ENCODE measurements at places on chromosomes 1 and 21.

DNA sequence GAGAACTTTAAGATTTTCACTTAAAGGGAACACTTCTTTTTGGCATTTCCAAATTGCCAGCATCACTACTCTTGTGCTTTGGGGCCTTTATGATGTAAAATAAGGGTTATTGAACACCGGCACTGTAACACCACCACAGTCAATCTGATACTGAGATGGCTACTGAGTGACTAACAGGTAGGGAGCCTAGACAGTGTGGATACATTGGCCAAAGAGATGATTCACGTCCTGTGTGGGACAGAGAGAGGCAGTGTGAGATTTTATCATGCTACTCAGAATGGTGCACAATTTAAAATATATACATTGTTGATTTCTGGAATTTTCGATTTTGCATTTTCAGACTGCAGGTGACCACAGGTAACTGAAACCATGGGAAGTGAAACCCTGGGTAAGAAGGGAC is 261.6 kb downstream of the SPATA17 start:
- no peak for DNase-seq

GRCh38 chr1:4836574-4836973 is 182.2 kb downstream of the AJAP1 start:
- DNase-seq, result no peak

DNA sequence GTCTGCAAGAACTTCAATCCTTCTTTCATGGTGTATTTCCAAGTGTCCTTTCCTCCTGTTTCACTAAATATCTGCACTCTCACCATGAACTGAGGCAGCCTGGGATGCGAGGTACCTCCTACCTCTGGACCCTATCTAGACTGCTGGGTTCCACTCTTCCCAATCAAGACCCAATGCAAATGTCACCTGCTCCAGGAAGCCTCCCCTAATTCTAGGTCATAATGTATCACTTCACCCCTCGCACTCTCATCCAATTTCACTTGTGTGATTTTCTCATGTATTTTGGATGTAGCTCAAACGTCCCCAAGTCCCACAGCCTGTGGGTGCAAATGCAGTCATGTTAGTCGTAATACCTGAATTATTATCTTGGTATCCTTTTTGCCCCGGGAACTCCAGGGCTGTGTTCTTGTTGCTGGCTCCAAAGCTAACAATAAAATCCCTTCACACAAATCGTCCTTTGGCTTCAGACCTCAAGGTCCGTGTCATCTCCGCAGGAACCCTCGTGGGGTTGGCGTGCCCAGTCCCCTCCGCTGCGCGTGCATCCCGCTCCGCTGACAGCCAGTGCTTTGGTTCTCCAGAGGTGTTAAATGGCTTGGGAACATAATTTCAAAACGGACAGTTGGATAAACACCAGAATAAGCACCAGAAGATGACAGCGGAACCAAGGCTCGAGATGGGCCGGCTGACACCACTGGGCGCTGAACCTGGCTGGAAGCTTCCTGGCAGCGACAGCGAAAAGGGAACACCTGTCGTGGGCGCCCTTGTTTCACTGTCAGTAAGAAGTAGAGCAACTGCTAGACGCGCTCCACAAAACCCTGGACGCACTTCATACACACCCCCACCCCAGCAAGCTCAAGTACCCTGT is 1.0 kb upstream of the BACH1 start:
- no peak for DNase-seq

DNA sequence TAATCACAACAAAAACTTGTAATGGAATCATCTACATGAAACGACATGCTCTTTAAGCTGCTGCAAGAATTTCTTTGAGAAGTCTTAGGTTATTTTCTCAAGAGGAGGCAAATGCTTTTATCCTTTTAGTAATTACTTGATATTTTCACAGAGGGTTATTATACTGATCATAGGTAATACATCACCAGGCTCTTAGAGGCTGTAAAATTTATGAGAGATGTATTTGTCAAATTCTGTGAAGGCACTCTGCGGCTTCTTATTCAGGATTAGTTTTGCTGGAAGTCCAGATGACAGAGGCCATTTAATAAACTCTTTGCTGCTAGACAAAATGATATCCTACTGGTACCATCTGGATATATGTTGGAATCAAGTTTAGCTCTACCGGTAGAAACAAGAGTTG is 624.3 kb upstream of the BRINP3 start:
- no peak for DNase-seq

GRCh38 chr1:232501854-232502253 is 128.1 kb downstream of the SIPA1L2 start:
- no peak for DNase-seq

DNA sequence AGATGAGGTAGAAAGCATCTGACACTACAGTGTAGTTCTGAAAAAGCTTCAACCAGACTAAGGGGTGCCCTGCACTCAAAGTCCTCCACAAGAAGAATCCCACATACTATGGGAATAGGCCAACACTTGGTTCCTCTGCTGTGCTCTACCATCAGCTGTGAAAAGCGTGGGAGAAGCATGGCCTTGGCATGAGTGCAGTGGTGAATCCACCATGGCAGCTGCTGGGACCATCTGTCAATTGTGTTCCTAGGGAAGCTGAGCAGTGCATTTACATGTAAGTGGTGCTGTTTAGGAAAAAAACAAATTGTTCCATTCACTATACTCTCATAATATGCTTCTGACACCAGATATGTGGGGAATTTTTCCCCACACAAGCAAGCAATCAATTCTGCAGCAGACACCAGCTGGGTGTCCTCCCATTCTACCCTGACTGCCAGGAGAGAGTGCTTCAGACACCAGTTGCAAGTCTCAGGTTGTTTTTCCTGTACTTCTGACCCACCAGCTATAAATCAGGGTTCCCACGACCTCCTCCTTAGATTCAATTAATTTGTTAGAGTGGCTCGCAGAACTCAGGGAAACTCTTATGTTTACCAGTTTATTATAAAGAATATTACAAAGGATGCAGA is 230.8 kb upstream of the CHRM3 start:
- peak; percentile 42 for DNase-seq

DNA sequence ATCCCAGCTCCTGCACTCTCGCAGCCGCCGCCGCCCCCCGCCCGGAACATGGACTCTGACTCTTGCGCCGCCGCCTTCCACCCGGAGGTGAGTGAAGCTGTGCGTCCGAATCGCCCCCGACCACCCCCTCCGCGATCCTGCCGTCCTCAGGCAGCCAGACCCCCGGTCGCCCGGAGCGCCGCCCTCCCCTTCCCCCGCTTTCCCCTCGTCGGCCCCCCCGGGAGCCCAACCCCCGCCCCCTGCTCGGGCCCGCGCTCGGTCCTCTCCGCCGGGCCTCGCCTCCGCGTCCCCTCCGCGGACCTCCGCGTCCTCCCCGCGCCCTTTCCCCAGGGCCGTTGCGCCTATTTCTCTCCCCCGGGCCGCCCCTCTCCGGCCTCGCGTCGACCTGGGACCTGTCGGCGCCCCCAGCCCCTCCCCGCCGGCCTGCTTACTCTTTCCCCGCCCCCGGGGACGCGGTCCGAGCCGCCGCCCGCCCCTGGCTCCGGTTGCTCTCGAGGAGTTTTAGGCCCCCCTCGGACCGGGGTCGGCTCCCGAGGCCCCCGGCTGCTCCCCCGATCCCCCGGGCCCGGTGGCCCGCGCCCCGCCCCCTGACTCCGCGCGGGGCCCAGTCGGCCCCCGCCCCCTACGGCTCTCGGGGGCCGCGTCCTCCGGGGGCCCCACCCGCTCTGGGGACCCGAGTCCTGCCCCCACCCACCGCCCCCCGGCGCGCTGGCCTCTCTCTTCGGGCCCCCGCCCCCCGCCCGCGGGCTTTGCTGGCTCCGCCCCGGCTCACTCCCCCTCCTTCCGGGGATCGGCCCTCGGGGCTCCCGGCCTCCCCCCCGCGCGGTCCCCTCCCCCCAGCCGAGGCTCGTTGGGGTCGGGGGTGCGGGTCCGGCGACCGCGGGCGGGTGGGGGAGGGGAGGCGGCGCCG is 743 bp downstream of the PHF13 start:
- peak; percentile 74 for DNase-seq

GRCh38 chr1:17356387-17357026 is 15.5 kb upstream of the PADI6 start:
- no peak for DNase-seq

GRCh38 chr1:9761855-9762254 is 61.9 kb downstream of the CLSTN1 start:
- DNase-seq, result no peak

DNA sequence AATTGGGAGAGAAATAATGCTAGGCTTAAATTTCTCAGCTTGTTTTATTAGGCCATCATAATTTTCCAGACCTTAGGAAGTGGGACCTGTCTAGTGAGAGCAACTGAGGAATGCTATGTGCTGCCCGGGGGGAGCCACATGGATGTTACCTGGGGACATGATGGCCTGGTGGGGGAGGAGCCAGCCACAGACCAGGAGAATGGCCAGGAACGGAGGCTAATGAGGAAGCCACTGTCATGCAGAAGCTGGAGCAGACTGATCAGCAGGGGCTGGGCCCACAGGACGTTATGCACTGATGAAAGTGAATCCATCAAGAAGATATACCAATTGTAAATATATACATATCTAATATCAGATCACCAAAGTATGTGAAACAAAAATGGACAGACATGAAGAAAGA is 4.6 kb upstream of the KRTAP10-1 start:
- DNase-seq, result no peak

DNA sequence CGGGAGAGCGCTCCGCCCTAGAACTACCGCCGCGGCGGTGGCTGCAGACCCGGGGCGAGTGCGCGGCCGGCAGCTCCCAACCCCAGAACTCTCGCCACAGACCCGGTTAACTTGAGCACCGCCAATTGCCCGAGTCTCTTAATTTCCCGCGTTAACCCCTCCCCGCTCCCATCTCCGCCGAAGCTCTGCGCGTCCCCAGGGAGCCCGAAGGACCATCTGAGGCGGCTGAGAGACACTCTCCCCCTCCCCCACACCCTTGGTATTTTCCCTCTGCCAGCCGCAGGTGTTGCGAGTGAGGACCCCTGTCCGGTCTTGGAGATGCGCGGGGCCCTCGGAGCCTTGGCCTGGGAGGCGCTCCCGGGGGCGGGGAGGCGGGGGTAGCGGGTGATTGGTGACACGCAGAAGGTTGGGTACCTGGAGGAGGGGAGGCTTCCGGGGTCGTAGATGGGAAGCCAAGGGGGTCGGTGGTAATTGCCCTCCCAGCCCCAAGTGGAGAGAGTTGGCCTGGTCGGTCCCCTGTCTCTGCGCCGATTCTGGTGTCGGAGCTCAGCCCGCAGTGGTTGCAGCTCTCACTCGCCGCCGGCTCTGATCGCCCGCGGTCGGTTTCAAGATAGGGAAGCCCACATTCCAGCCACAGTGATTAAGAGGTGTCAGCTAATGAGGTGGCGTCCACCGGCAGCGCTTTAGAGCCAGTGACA is 858 bp upstream of the SUSD4 start:
- DNase-seq, result no peak

GRCh38 chr1:168397806-168398205 is 117.1 kb downstream of the TBX19 start:
- no peak for DNase-seq

DNA sequence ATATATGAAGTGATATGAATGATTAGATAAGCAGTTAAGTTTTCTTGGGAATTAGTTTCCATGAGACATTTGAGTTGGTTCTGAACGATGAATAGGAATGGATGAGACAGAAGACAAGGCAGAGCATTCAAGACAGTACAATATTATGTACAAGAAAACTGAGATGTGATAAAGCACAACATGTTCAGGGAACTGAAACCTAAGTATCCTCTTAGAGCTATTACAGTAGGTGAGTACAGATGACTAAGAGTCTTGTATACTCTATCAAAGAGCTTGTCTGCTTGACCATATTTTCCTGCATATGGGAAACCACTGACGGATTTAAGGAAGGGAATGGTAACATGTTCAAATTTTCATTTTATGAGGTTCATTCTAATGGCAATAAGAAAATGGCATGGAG is 61.6 kb downstream of the NME7 start:
- DNase-seq, result no peak

DNA sequence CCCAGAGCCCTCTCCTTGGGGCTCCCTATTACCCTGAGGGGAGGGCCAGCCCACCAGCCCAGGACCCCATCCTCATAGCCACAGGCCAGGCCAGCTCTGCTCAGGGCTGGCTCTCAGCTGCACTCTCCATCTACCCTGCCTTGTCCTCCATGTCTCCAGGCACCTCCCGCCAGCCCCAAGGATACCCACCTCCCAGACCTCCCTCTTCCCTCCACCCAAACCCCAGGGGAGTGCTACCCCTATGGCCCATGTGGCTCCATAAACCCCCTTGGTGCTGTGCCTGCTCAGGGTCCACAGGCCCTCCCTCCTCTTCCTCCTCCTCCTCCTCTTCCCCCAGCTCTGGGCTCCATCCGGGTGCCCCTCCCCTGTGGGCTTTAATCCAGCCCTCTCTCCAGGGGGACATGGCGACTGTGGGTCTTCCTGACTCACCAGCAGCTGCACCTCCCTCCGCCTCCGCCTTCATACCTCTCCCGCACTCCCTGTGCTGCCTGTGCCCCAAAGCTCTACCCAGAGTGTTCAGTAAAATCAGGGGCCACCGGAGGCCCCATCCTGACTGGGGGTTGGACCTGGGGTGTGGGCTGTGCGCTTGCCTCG is 9.1 kb downstream of the YBEY start:
- DNase-seq, result no peak

DNA sequence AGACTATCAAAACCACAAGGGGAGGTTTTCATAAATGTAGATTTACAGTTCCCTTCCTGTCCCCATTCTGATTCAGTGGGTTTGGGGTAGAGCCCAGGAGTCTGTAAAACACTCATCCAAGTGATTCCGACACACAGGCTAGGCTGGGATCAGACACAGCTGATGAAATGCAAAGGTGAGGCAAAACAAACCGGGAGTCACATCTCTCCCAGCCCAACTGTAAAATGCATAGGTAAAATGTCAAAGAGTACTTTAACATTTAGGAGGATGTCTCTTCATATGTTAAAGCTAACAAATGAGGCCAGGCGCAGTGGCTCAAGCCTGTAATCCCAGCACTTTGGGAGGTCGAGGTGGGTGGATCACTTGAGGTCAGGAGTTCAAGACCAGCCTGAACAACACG is 45.0 kb downstream of the ZNF281 start:
- no peak for DNase-seq

Data from left hindlimb (tissue), 1 donor.